ENCODE measurements at places on chromosomes 4 and X.

DNA sequence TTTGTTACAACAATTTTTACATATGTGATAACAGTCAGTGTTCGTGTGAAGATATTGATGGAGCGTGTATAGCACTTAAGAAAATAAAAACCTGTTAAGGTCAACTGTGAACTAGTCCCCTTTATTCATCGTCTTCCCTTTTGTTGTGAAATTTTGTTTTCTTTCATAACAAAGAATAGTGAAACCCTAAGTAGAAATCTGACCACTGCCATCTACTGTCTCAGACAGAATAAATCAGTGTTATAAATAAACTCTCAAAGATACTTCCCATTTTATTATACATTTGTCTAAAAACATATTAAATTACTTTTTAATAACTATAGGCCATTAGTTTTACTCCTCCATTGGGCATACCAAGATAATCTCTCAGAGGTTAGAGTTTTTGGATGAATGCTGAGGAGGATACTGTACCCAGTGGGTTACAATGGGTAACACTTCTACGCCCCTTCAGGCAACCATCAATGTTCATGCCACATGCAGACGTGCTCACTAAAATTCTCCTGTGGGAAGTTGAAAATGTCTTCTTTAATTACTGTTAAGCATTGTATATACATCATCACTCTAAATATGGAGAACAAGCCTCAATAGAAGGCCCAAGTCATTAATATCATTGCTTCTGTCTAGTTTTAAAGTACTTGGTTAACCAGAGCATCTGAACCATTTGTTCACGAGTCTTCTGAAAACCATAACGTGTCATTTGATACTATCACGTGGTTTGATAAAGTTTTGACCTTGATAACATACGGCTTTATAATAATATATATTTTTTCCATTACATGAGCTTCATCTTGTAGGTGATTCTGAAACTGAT lies 171.2 kb downstream of the TMA16 start:
- no peak for DNase-seq

- DNase-seq: no peak
These were observed 100.7 kb upstream of the AMOT start for GRCh38 chrX:112941209-112941837.

GRCh38 chr4:43853565-43854264 lies 594.9 kb downstream of the KCTD8 start:
- DNase-seq: no peak

DNA sequence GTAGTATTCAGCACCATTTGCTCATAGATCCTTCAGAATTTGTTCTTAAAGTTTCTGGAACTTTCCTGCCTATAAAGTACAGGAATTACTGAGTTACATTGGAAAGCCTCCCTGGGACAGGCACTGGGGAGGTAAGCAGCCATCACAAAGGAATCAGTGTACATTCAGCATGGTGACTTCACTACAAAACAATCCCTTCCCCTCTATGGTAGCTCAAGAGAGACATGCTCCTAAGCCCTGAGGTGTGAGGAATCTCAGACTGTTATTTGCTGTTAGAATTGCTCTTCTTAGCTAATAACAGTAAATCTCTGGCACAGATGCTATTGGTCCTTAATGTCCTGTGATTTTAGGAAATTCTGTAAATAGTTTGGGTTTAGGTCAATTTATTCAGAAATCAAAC lies 1898.0 kb upstream of the PCDH7 start:
- DNase-seq: no peak

DNA sequence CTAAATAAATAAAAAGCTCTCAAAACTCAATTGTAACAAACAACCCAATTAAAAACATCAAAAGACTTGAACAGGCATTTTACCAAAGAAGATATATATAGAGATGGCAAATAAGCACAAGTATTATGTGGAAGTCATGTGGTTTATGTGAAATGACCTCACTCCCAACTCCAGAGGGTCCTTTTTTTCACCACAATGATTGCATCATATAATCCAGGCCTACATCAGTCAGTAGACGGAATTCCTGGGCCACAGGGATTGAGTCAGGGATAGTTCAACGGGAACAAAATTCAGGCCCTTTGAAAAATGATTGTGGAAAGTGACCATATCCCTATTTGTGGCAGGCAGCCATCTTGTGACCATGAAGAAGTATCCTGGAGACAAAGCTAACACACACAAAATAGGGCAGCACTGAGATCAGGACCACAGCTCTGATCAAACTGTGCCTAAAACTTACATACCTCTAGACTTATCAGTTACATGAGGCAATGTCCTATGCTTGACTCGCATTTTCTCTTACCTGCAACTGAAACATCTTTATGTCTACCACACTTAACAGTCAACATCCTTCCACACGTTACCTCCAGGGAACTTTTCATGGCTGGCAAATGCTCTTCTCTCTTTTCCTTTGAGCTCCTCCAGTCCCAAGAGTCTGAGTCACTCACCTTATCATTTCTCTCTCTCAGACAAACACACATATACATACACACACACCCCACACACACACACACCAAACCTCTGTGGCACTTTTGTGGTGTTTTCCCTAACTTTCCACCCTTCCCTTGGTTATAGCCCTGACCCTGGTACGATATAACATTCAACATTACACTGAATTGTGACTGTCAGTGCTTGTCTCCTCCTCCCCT lies 113.5 kb downstream of the PHF8 start:
- no peak for DNase-seq

GRCh38 chr4:38837849-38838248 lies 18.8 kb downstream of the TLR6 start:
- DNase-seq: no peak
